Hippocampal formation (tissue), 2 donors: ENCODE measurements at places on chromosomes 1 and 21.

- DNase-seq, result no peak
Measured at GRCh38 chr1:9230869-9231533, 3.6 kb upstream of the H6PD start.

GRCh38 chr1:227729144-227729880, 5.8 kb downstream of the JMJD4 start:
- DNase-seq, result no peak

- DNase-seq, result no peak
Measured at GRCh38 chr1:17259233-17259873, 10.5 kb downstream of the PADI3 start.

GRCh38 chr21:27505516-27505915, 538.6 kb upstream of the ADAMTS5 start:
- no peak for DNase-seq

GRCh38 chr1:214363386-214363785, 82.4 kb downstream of the SMYD2 start:
- no peak for DNase-seq

- DNase-seq, result no peak
Measured at GRCh38 chr1:145952903-145953302, 4.9 kb downstream of the LIX1L start.

DNA sequence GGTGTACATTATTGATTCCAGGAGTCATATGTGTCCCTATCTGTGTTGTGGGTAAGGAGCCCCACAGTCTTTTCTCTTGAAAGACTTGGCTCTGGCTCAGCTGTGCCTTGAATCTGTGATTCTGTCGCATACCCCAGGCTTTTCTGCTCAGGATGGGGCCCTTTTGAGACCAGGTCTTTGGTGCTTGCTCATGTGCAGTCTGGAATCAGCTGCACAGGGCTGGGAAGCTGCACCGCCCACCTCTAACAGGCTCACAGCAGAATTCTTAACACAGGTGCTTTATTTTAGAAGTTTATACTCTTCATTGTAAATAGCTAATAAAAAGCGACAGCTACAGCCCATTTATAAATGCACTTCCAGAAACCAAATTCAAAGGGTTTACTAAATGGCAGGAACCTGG, 61.3 kb downstream of the ST6GALNAC3 start:
- DNase-seq, result no peak

- no peak for DNase-seq
Measured at GRCh38 chr1:93471284-93471683, 23.4 kb downstream of the FNBP1L start.

DNA sequence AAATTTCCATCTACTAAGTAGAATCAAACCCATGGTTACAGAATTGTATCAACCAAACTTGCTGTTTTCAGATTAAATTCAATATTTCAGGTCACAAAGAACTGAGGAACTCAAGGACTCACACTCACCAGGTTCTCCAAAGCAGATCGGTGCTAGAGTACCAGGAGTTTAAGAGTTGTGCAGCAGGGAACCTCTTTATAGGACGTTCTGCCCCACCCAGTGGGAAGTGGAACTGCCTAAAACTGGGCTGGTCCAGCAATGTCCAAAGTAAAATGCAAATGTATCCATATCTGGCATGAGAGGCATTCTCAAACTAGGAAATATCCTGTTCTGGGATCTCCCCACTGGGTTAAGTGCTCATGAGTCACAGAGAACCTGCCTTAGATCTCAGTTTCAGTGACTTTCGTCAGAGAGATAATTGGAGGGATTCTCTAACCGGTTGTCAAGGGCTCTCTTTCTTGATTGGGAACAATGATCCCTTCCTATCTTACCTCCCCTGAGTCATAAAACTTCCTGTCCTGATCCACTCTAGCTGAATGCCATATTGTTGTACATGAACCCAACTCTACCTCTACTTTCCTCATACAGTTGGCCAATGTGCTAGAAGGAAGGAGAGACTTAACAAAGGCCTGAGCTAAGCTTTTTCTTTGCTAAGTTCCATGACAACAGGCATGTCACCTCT, at the start of gene SPRR2D:
Gene SPRR2D, minus strand, starts transcription at position 171 of the 682 bp plus-strand sequence. CDS start 774 bp downstream, outside the sequence.
- DNase-seq, result no peak
